ENCODE measurements at places on chromosomes 4 and X.

GRCh38 chrX:6227935-6228334 lies 732 bp downstream of the NLGN4X start:
- no peak for DNase-seq

DNA sequence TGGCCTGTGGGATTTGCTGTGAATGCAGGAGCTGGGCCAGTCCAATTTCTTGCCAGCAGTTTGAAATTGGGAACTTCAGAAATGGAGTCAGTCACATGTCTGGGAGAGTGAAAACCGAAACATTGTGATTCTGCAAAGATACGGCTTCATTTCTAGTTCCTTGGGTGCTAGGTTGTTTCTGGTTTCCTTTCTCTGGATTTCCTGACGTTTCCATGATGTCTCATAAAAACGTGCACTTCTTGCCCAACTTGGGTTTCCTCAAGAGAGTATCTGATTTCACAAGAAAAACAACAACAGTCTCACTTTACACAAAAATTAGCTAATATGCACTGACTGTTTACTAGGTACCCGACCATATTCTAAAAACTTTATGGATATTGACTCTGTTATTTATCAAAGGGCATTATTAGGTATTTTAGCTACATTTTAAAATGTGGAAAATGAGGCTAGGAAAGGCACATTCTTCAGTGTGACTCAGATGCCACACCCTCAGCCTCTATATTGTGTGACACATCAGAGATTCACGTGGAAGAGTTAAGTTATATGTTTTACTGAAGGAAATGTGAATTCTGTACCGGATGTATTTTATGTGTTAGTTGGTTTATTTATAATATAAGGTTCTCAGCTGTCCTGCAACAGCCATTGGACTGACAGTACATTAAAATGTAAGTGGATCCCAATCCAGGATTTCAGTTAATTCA lies 225.0 kb upstream of the PUDP start:
- peak; percentile 17 for DNase-seq

DNA sequence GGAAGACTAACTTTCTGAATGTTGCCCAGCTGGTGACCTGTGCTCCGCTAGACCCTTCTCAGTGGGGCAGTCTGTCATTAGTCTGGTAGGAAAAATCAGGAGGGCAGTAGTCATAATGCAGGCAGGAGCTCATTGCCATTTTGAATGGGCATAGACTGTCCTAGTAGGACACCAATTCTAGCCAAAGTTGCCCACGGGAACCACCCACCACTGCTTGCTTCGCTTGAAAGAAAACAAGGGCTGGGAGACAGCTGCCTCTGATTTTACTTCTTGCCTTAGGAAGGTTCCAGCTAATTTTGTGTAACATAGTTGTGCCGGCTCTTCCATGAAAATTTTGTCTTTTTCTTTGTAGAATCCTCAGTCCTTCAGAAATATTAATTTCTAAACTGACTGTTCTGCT lies 23.3 kb downstream of the HOPX start:
- no peak for DNase-seq

DNA sequence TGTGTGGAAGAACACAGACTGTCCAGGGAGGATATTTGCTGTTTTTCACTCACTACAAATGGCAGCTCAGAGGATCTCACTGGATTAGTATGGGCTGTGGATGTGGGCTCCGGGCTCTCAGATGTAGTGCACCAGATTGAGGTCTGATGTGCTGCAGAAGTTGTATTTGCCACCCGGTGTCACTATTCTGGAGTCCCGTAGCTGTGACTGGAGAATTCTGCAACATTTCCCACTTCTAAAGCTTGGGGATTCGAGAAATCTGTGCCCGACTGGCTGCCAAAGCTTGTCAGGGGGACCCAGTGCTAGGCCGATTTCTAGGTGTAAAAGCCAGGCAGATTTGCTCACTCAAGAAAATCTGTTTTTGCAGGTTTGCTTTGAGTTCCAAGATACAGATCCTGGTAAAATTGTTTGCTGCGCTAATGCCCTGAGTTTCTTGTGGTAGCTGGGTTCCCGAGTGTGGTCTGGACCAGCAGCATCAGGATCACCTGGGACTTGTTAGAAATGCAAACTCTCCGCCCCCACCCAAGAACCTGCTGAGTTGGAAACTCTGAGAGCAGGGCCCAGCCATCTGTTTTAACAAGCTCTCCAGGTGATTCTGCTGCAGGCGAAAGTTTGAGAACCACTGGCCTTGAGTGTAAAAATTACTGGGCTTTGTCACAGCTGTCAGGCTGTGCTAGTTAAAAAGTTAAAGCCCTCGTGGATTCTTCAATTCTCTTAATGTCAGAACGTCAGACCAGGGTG lies 18.1 kb downstream of the KIT start:
- DNase-seq, result no peak

GRCh38 chr4:24645765-24646550 lies 61.6 kb upstream of the DHX15 start:
- DNase-seq, result no peak

GRCh38 chr4:14701896-14702295 lies 300.4 kb upstream of the CPEB2 start:
- DNase-seq, result no peak

DNA sequence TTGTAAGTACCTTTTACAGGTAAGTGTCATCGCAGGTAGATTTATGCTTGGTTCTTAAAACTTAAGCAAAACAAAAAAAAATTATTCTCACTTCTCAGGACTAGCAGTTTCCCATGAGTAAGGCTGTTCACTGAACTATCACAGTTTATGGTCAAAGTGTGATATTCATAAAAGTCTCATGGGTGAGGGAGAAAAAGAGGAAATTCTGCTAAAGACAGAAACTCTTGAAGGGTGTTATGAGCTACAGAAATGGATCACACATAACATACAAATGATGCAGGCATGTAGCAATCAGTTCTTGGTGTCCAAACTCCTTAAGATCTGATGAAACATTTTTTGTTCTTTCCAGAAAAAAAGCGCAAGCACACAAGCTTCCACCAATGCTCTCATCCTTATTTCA lies 8.5 kb downstream of the RAB9A start:
- peak; percentile 84 for DNase-seq

DNA sequence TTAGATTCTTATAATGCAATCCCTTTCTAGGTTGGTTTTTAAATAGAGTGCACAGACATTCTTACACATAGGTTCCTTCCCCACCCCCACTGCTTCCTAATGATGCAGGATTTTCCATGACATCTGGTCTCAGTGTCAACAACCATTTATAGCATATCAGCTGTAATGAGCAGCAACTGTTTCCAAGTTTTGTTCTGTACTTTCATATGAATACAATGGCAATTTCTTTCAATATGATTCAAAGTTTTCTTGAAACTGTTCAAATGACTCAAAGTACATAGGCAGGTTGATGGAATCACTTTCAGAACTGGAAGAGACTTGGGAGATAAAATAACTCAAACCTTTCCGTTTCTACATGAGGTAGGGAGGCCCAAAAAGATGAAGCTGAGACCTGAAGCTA lies 220.7 kb downstream of the CAMK2D start:
- no peak for DNase-seq

- DNase-seq, result no peak
Observed at GRCh38 chr4:27000820-27001219, 140.2 kb downstream of the STIM2 start.

- DNase-seq, result peak; percentile 37
Observed at GRCh38 chrX:103157496-103158316, 57.2 kb upstream of the BEX4 start.

DNA sequence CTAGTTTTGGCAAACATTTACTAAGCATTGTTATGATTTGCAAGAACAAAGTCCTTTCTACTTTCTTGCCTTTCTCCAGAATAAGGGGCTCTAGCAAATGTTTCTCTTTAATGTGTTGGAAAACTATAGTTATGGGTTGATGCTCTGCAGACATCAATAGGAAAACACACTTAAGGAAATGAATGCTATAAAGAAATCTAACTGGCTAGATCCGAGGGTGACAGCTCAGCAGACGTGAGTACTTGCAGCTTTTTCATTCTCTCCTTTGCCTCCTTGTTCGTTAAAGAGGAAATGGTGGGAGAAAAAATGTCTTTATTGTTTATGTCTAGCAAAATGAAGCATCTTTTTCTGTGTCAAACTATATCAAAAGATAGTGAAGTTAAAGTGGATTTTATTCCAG lies 6.3 kb downstream of the GUCY1B1 start:
- no peak for DNase-seq

DNA sequence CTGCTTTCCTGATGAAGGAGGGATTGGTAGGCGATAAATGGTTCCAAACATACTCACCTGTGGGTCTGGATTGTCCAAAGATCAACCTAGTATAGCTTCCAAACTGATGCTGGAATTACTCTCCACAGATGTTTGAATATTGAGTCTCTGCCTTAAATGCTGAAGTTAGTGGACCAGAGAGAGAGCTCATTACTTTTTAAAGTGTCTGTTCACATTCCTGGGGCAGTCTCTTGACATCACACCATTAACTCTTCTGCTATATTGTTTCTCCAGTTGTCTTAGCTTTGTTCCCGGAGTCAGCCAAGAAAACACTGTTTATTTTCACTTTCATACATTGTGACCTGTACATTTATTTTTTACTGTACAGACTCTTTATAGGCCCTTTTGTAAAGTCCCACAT lies 35.4 kb downstream of the ARHGEF38 start:
- no peak for DNase-seq

DNA sequence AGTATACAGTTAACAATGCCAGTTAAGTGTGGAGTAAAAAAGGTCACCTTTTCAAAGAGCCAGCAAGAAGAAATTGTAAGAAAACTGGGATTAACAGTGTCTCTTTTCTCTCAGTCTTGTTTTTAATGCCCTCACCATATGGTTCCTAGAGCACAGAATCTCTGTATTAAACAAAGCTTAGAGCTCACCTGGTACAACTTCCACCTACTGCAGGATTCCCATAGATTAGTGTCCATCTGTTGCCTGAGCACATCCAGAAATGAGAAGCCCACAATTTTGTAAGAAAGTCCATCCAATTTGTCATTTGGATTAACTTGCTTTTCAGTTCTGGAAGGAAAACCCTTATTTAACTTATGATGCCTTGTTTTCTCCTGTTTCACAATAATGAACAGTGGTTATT lies 1037.1 kb downstream of the STPG2 start:
- no peak for DNase-seq

DNA sequence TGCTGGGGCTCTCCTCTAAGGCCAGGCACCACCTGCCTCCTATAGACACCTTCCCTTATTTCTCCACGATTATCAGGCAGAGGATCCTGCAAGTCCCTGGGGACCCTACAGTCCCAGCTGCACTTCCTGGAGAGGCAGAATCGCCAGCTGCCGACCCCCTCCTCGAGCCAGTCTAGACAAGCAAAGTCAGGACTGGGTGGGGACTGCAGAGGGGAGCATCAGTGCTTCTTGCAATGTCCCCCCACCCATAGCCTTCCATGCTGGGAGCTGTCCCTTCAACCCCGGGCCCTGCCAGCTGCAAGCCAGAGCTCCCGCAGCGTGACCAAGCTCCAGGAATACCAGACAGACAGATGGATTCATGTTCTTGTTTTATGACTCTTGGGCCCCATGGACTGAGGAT lies 1.4 kb upstream of the CRMP1 start:
- DNase-seq, result no peak

DNA sequence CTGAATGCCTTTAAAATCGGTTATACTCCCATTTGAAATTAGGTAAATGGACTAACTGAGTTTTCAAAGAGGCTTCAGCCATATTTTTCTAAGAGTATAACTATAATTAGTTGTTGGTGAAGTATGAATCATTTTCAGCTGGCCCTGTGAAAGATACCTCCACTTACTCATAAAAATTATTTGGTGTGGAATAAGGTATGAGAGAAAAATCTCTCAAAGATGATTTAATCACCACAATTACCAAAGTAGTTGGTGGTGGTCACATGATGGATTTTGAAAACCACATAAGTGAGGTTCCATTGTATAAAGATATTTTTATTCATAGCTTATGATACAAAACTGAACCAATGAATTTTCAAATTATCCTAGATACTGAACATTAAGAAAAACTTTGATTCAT lies 9.0 kb upstream of the KLHL2 start:
- DNase-seq, result no peak

DNA sequence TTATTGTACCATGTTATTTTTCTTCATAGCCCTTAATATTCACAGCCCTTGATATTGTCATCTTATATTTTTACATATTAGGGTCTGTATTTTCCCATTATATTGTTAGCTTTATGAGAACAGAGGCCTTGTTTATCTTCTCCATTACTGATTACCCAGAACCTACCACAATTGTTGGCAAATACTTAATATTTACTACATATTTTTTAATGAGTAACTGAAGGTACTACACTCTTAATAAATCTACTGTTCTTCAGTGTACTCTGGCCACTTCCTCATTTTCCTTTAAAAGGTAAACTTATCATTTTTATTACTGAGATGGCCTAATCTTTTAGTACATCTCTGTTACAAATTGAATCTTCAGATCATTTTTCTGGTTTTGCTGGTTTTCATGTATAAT lies 133.5 kb downstream of the COL4A5 start:
- no peak for DNase-seq

DNA sequence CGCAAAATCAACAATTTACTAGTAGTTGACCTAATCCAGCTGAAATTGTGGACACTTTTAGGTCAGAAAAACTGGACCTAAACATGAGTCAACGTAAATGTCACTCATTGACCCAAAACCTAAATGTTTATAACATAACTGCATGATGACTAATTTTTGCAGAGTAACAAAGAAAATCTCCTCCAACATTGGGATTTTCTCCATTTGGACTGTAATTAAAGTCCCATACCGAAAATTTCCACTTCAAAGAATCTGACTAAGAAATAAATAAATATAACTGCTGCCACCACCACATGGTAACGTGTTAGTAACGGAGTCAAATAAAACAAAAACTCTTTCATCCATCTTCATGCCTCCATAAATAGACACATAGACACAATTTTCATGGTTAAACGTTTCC lies 1.9 kb downstream of the ADGRA3 start:
- no peak for DNase-seq

GRCh38 chr4:16843831-16844508 lies 54.5 kb downstream of the LDB2 start:
- peak; percentile 24 for DNase-seq

- DNase-seq, result no peak
Observed at GRCh38 chr4:83113429-83113786, 1.1 kb downstream of the PLAC8 start.

GRCh38 chr4:178917756-178918155 lies 1475.5 kb upstream of the AGA start:
- no peak for DNase-seq

DNA sequence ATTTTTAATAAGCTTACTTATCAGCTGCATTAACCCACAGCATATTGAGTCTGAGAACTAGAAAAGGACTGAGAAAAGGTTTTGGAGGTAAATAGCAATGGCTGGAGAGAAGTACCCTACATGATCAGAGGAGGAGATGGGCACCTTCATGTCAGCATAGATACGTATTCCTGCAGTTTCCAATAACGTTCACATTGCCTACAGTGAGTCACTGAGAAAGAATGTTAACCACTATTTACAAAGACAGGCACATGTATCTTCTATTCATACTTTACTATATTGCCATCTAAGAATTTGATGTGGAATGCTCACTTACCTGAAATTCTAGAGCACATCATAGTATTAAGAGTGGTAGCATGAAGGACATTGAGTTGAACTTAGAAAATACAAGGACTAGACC lies 92.5 kb downstream of the TLL1 start:
- no peak for DNase-seq

- DNase-seq, result no peak
Observed at GRCh38 chr4:99352602-99353537, at the start of gene ADH1C. Gene ADH1C (minus strand): TSS chr4:99352746. CDS start chr4:99352675, 71 bp downstream.

GRCh38 chr4:82589756-82590155 lies 28.0 kb upstream of the TMEM150C start:
- no peak for DNase-seq

- DNase-seq, result no peak
Observed at GRCh38 chr4:124135409-124135813, 577.1 kb downstream of the ANKRD50 start.

Measured in inflammatory macrophage (primary cell).